Activated CD8-positive, alpha-beta T cell treated with anti-CD3 and anti-CD28 coated beads for 36 hours (primary cell): ENCODE measurements at places on chromosomes 5 and 9. TPM values are rescaled to one million over a fixed set of nuclear protein-coding genes. Genes with fewer than 3 reads are reported as not detected.
A peak's percentile ranks its signal among the peaks of the same experiment; 100 is the strongest.

GRCh38 chr9:137212520-137212919, 7.0 kb downstream of the NDOR1 start:
- peaks cover 10% of the 10 kb centered on the region for H3K36me3 ChIP-seq
- no peak for DNase-seq
- H3K4me1 ChIP-seq = peaks cover 3% of the 10 kb centered on the region
- H3K4me3 ChIP-seq = no peak overlapping the region
- no peaks in the 10 kb centered on the region for H3K27me3 ChIP-seq

DNA sequence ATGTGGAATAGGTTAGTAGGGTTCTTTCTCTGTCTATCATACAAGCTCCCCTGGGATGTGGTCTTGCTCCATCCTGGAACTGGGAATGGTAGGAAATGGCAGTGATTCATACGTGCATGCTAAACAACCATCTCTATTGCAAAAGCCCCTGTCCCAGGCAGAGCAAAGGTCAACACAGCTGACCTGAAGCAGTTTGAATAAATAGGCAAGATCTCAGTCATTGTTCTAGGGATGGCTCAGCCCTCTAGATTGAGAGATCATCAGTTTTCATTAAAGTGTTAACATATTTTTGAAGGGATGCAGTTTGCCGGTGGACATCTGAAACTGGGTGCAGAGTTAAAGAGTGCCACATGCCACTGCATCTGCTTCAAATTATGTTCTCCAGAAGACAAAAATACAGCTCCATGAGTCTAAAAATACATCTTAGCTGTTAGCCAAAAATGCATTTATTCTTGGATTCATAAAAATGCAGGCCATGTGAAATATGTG, 224.1 kb downstream of the ESM1 start:
- H3K27ac ChIP-seq = no peak overlapping the region
- DNase-seq = no peak
- no peak overlapping the region for H3K4me3 ChIP-seq
- no peaks in the 10 kb centered on the region for H3K27me3 ChIP-seq

DNA sequence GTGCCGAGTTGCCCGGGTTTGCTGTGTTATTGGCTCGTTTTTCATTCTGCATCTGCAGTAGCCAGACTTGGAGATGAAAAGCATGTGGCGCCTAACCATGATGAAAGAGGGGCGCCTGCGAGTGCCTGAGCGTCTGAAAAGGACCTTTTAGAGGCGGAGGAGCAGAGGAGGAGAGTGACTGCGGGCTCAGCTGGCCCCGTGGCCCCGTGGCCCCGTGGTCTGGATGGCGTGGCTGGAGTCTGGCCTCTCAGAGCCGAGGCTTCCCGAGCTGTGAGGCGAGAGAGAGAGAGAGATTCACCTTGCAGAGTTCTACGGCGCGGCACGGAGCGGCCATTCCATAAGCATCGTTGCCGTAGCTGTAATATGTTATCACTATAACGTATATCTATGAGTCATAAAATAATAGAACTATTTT, 55.3 kb upstream of the RNU6ATAC start:
- H3K4me3 ChIP-seq = no peak overlapping the region
- no peak for DNase-seq
- H3K4me1 ChIP-seq = no peaks in the 10 kb centered on the region
- no peaks in the 10 kb centered on the region for H3K36me3 ChIP-seq

GRCh38 chr9:88533951-88534455, 975 bp upstream of the NXNL2 start:
- peaks cover 48% of the 10 kb centered on the region for H3K27me3 ChIP-seq
- H3K4me3 ChIP-seq = no peak overlapping the region
- no peak overlapping the region for H3K27ac ChIP-seq
- no peak for DNase-seq

DNA sequence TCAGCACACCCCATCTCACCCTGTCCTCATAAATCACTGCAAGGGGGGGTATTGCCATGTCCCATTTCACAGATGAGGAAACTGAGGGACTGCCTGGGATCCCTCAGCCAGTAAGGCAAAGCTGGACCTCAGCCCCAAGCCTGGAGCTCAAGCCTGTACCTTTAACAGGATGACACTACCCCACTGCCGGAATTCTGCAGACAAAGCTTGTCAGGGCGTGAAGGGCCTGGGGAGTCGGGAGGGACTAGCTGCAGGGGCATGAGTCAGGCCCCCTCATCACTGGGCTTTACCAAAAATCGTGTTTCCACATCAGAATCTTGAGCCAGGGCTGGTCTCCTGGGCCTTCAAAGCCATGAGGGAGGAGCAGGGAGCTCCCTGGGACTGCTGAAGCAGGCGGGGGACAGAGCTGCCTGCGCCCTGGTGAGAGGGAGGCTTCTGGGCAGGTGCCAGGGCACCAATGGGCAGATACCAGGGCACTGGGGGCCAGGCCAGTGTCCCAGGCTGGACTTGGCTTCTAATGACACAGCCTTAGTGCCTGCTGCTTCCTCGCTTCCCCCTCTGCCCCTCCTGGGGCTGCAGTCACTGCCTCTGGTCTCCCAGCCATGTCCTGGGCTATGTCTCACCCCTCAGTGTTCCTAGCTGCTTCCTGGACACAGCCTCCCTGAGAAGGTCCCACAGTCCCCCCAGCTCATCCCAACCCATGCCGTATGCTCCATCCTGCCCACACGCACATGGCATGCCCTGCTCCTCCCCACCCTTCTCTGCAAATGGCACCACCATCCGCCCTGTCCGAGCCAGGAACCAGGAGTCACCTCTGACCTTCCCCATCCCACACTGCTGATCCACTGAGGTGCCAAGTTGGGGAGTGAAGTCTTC, 80.7 kb downstream of the LMX1B start:
- no peaks in the 10 kb centered on the region for H3K4me1 ChIP-seq
- no peak overlapping the region for H3K4me3 ChIP-seq
- H3K36me3 ChIP-seq = no peaks in the 10 kb centered on the region

The CD274 gene
- 13.7 TPM for total RNA-seq

DNA sequence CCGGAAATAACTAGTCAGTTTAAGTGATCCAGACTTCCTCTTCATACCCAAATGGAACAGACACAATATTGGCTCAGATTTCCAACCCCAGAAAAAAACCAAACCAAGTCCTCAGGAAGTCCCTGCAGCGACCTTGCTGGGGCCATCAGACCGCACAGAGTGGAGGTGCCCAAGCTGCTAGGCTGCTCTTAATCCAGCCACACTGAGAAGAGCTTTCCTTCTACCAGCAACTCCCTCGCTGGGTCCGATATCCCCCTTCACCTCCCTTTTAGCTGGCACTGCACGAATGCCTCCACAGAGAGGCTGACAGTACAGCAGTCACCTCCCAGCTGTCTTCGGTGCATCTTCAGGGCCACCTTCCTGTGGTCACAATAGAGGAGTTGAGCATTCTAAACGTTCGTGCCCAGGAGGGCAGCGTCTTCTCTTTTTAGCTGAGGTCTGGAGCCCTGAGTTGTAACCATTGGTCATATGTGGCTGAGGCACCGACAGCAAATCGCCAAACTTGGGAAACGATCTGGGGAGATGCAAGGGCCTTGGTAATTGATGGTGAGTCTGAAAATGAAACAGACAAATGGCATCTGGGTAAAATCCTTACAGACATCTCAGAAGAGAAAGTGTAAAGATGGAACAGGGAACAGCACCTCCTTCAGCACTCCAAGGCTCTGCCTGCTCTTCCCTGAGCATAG, 5.7 kb downstream of the NAIF1 start:
- peak overlapping the region; percentile 81 for H3K27ac ChIP-seq
- H3K4me1 ChIP-seq = peaks cover 41% of the 10 kb centered on the region
- H3K4me3 ChIP-seq = peak overlapping the region; percentile 62

The KIF24 gene
- total RNA-seq = 5.9 TPM

GRCh38 chr9:95008151-95008771, 281.8 kb downstream of the AOPEP start:
- H3K27ac ChIP-seq = no peak overlapping the region
- no peak overlapping the region for H3K4me3 ChIP-seq
- H3K4me1 ChIP-seq = peaks cover 24% of the 10 kb centered on the region
- H3K36me3 ChIP-seq = peaks cover 1% of the 10 kb centered on the region

The IL31RA gene
- not detected for total RNA-seq

The SPINK6 gene
- total RNA-seq = not detected

GRCh38 chr5:174231956-174232487, 186.5 kb downstream of the NSG2 start:
- peaks cover 6% of the 10 kb centered on the region for H3K27me3 ChIP-seq
- no peak for DNase-seq
- no peak overlapping the region for H3K27ac ChIP-seq
- no peaks in the 10 kb centered on the region for H3K4me1 ChIP-seq
- no peak overlapping the region for H3K4me3 ChIP-seq

- no peak for DNase-seq
- H3K4me1 ChIP-seq = peaks cover 14% of the 10 kb centered on the region
- no peak overlapping the region for H3K27ac ChIP-seq
- no peaks in the 10 kb centered on the region for H3K36me3 ChIP-seq
- no peak overlapping the region for H3K4me3 ChIP-seq
These were observed 12.0 kb upstream of the ARSB start for GRCh38 chr5:78997090-78997489.

GRCh38 chr5:168093200-168093910, 198.1 kb upstream of the WWC1 start:
- H3K4me3 ChIP-seq = no peak overlapping the region
- no peak for DNase-seq

The C9orf50 gene
- not detected for total RNA-seq

The WHRN gene
- total RNA-seq = 14.9 TPM

- no peak overlapping the region for H3K4me3 ChIP-seq
- H3K27ac ChIP-seq = no peak overlapping the region
- no peak for DNase-seq
- H3K27me3 ChIP-seq = no peaks in the 10 kb centered on the region
These were observed 43.0 kb downstream of the ARHGAP26 start for GRCh38 chr5:142813220-142813619.

The MED7 gene
- total RNA-seq = 13.6 TPM

DNA sequence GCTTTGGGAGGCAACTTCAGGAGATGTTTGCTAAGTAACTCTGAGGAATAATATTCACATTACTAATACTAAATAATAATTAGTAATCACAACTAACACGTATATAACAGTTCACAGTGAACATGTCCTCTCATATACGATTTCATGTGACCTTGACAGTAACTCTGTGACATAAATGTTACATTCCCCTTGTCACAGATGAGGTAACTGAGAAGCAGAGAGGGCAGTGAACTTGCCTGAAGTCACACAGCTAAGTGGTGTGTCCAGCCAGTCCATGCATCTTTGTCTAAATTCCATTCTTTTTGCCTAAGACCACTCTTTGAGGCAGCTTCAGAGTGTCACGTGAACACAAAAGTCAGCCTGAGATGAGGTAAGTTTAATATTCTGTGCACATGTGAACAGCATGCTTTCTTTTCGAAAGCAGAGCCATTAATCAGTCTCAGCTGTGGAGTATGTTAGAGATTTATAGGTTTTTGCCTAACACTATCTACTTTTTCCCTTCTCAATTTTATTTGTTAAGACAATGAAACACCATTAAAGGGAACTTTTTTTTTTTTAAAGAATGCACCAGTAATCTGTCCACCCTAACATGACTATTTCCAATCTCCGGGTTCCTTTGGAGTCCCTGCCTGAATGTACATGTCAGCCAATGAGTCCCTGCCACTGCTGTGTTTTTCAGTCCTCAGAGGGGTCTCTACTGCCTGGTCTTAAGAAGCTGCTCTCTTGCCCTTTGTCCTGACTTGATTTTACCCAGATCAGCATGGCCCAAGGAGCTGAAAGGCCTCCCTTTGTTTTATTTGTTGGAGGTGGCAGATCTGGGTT, 43.5 kb downstream of the SH3PXD2B start:
- H3K36me3 ChIP-seq = no peaks in the 10 kb centered on the region
- H3K27ac ChIP-seq = no peak overlapping the region
- no peak overlapping the region for H3K4me3 ChIP-seq
- peaks cover 14% of the 10 kb centered on the region for H3K27me3 ChIP-seq

The RASEF gene
- not detected for total RNA-seq

DNA sequence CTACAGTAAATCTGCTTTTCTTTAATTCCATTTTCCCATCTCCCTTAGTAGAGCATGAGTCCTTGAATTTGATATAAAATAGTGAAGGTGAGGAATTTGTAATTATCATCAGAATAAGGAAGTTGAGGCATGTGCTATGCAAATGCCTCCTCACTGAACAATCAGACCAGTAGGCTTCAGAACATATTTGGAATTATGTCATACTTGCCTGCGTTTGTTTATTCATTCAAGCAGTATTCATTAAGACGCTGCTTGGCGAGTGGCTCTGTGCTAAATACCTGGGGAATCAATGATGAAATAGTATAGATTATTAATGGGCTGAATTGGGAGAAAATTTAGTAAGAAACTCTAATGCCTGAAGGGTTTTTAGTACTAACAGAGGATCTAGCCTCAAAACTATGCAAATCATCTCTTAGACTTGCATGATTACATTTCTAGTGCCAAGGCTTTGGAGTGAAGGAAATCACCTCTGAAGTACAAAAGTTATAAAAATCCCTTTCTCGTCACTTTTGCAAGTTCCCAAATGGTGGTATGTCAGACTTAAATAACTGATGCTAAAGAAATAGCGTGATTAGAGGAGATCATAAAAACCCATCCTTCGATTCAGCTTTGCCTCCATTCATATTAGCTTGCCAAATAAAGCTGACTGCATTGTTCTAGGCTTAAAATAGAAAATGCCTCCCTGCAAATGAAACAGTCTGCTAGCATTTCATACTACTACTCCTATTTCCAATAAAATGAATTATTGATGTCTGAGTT, 141.7 kb downstream of the PCSK5 start:
- peaks cover 40% of the 10 kb centered on the region for H3K4me1 ChIP-seq
- H3K4me3 ChIP-seq = peak overlapping the region; percentile 32
- no peaks in the 10 kb centered on the region for H3K27me3 ChIP-seq

DNA sequence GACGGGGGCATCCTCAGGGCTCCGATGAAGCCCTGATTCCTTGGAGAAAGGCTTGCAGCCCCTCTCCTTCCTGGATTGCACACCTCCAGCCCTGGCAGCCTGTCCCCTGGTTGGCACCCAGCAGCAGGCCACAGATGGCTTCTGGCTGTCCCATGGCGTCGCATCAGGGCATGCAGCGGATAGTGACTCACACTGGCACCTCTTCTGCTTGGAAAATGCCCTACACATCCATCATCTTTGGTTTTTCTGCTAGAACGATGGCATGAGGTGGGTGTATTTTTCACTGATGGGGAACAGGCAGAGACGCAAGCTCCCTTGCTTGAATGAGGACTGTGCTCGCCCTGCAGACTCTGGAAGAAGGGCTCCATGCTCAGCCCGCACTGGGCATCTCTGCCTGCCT, 23.2 kb upstream of the IER5L start:
- no peaks in the 10 kb centered on the region for H3K27me3 ChIP-seq
- no peak overlapping the region for H3K27ac ChIP-seq
- no peaks in the 10 kb centered on the region for H3K36me3 ChIP-seq
- H3K4me3 ChIP-seq = no peak overlapping the region

- DNase-seq = peak; percentile 51
- no peak overlapping the region for H3K27ac ChIP-seq
- no peak overlapping the region for H3K4me3 ChIP-seq
- H3K27me3 ChIP-seq = peaks cover 40% of the 10 kb centered on the region
- peaks cover 9% of the 10 kb centered on the region for H3K4me1 ChIP-seq
These were observed 3.2 kb downstream of the SH3PXD2B start for GRCh38 chr5:172450861-172451695.

- no peaks in the 10 kb centered on the region for H3K4me1 ChIP-seq
- no peak overlapping the region for H3K27ac ChIP-seq
- peaks cover 2% of the 10 kb centered on the region for H3K27me3 ChIP-seq
- H3K36me3 ChIP-seq = no peaks in the 10 kb centered on the region
These were observed 20.9 kb upstream of the DPYSL3 start for GRCh38 chr5:147530530-147531389.
